Cortex of kidney (tissue), 1 donor: ENCODE measurements at places on chromosomes 1 and 21.

GRCh38 chr1:53944469-53945182 lies 873 bp downstream of the IFT25 start:
- DNase-seq, result no peak

- DNase-seq, result no peak
These were observed 84.3 kb downstream of the FBXO2 start for GRCh38 chr1:11569954-11570353.

GRCh38 chr1:160630523-160631451 lies 16.1 kb downstream of the SLAMF1 start:
- no peak for DNase-seq

- DNase-seq, result no peak
These were observed 201.1 kb upstream of the C1orf87 start for GRCh38 chr1:60274422-60275290.

DNA sequence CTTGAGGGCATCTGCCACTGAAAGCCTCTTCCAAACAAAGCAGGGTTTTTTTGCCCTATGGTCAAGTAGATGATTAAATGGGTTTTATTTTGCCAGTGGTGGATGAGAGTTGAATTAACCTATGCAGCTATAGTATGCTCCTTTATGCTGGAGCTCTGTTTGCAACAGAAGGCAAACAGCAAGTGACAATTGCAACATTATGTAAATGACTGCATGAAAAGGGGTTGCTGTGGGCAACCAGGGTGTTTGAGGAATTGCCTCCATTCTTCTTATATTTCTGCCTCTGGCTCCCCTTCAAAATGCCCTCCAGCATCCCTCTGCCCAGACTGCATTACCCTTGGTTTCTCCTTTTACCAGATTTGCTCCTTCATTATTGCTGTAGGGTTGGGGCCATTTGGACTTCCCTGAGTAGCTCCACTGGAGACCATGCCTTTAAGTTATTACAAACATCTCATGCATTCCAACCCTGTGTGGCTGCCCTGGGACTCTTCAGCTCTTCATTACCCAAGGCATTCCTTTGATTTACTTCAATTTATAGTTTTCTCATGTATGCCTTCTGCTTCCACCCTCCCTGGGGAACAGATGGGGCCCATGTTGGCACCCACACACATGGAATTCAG lies 398.4 kb downstream of the PRDM2 start:
- no peak for DNase-seq

DNA sequence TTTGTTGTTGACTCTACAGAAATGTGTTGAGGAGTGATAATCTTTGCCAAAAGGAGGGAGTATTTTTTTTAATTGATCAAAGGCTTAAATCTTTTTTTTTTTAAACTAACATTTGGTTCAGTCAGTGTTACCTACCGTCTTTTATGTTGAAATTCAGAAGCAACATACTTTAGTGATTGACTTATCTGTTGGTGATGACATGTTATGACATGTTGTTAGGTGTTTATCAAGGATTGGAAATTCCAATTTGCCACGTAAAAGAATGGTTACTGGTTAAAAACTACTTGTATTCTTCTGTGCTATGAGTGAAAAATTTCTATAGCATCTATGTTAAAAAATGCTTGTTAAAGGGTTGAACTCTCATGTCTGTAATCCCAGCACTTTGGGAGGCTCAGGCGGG lies 61.2 kb downstream of the DNM3 start:
- DNase-seq, result no peak

DNA sequence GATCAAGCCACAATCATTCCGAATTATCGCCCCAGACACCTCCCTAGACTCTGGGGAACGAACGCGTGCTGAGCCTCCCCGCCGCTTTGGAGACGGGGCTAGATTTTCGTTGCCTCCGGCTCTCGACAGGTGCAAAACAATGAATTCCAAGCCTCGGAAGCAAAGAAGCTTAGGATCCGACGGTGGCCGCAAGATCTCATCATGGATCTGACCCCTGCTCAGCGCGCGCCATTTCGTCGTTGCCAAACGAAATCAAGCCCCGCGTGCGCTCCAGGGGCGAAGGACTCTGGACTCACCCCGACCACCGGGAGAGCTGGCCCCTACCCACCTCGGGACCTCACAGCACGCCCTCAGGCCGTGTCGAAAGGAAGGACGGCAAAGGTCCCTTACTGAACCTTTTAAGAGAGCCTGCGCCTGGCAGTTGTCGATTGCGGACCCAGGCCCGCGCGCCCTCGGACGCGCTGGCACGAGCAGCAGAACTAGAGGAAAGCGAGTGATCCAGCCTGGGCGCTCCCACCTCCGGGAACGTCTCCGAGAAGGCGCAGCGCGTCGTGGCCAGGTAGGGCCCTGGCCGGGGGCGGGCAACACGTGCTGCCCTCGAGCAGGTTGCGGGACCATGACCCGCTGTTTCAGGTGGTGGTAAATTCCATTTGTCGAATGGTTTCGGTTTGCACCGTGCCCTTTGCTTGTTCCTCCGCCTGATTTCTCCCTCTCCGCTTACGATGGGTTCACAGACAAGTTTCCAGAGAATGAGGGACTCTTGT lies 1.6 kb upstream of the RUNX3 start:
- DNase-seq, result no peak
